Pancreas (tissue), 10 donors: ENCODE measurements at places on chromosomes 2 and 18.

- no peak overlapping the region for H3K27ac ChIP-seq
- DNase-seq = no peak
- H3K4me3 ChIP-seq = no peak overlapping the region
- H3K4me1 ChIP-seq = no peaks in the 10 kb centered on the region
- H3K27me3 ChIP-seq = no peaks in the 10 kb centered on the region
- no peaks in the 10 kb centered on the region for H3K36me3 ChIP-seq
Observed at GRCh38 chr18:63552581-63552980, 10.4 kb downstream of the SERPINB12 start.

DNA sequence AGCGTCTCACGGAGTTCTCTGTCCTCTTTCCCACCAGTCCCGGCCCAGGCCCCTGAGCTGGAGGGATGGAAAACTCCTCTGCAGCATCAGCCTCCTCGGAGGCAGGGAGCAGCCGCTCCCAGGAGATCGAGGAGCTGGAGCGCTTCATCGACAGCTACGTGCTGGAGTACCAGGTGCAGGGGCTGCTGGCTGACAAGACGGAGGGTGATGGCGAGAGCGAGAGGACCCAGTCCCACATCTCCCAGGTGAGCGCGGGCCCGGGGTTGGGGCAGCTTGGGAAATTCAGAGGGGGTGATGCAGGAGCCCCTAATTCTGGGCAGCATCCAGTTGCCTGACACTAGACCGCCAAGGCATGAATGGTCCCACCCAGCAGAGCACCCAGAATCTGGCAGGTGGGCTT lies 80.7 kb downstream of the CTIF start:
- H3K4me1 ChIP-seq = peaks cover 6% of the 10 kb centered on the region
- no peaks in the 10 kb centered on the region for H3K27me3 ChIP-seq
- no peak overlapping the region for H3K27ac ChIP-seq
- no peak overlapping the region for H3K4me3 ChIP-seq
- H3K36me3 ChIP-seq = no peaks in the 10 kb centered on the region

DNA sequence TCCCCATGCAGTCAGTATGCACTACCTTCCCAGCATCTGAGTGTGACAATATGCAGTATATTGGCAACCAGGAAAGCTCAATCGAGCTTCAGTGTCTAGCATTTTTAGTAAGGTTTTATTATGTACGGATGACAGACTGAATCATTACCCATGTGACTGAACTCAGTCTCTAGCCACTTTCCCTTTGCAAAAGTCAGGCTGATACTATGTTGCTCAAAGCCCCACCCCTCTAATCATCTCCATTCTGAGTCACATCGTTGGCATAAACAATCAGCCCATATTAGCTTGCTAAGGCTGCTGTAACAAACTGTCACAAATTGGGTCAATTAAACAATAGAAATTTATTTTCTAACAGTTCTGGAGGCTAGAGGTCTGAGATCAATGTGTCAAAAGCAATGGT lies 25.8 kb upstream of the SRD5A2 start:
- no peak for DNase-seq
- no peaks in the 10 kb centered on the region for H3K4me1 ChIP-seq
- no peaks in the 10 kb centered on the region for H3K27me3 ChIP-seq
- no peak overlapping the region for H3K4me3 ChIP-seq

DNA sequence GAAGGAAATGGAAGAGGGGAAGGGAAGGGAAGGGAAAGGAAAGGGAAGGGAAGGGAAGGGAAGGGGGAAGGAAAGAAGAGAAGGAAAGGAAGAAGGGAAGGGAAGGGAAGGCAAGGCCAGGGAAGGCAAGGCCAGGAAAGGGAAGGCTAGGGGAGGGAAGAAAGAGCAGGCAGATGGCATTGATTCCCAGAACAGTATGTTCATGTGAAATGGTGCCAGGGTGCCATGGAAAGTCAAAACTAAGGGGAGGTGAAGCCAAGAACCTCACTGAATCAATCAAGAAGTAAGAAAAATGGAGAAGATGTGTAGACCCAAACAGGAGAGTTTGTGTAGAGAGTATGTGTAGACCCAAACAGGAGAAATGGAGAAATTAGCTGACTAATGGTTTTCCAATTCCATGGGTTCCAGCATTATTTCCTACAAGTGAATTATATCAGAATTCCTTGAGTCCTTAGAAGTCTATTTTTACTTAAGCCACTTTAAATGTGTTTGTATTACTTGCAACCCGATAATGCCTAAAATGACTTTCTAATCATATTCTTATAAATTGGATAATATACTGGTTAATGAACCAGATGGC lies 367.6 kb downstream of the TXNL1 start:
- DNase-seq = no peak
- no peaks in the 10 kb centered on the region for H3K36me3 ChIP-seq
- H3K4me1 ChIP-seq = no peaks in the 10 kb centered on the region
